ENCODE measurements at places on chromosomes 7 and 10. TPM values are rescaled to one million over a fixed set of nuclear protein-coding genes. Genes with fewer than 3 reads are reported as not detected.

Gene TLX1
- not detected for total RNA-seq

Gene NODAL
- total RNA-seq: not detected

Gene PNLIPRP3
- not detected for total RNA-seq

Gene HEPACAM2
- total RNA-seq: not detected
